ENCODE measurements at places on chromosomes 13 and 19.

DNA sequence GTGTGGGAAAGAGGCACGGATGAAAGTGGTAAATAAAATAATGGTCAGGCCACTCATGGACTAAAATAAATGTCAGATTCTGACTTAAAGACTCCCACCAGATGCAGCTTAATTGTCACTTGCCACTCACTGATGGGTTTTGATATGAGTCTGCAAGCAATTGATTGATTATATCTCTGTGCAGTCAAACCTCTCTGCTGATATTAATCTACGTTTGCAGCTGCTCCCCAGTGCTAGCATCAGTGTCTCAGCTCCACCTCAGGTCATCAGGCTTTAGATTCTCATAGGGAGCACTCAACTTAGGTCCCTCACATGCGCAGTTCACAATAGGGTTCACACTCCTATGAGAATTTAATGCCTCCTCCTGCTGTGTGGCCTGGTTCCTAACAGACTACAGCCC lies 195.3 kb downstream of the B3GLCT start:
- DNase-seq = no peak

DNA sequence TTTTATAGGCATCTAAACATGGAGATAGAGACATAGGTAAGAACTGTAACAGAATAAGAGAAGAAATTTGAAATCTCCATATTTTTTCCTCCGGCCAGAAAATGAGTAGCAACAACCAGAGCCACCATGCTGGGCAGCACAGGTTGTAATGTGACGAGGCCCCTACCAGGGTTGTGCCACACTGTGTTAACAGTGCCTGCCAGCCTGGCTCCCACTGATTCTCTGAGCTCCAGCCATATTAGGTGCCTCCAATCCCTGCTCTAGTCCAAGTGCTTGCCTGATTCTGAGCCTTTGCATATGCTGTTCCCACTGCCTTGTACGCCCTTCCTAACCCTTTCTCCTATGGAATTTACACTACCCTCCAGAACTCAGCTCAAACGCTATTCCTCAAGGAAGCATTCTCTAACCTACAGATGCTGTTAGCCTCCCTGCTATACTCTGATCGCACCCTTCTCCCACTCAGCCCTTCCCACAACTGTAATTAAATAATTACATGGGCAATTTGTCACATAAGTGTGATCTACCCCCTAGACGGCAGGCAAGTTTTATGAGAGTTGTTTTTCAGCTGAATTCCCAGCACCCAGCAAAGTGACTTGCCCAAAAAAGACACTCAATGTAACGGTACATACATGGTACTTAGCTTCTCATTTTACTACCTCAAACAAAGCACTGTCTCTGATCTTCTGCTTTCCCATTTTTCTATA lies 37.6 kb upstream of the STARD13 start:
- no peak for DNase-seq

DNA sequence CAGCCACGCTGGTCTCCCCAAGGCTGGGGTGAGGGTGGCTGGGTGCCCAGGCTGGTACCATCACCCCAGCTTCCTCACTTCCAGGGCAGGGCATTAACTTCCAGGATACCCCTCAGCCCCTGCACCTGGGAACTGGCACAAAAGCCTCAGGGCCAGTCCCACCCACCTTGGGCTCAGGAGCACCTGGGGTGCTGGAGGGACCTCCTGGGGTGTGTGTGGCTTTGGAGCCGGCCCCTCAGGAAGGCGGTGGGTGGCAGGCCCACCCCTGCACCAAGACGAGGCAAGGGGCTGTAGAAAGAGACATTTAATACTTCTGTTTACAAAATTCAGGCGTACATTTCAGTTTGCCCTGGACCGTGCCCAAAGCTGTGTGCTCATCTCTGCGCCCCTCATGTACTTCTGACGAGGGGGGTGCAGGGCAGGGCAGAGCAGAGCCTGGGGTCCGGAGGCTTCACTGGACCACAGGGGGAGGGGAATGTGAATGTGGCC lies 16.8 kb downstream of the MPND start:
- no peak for DNase-seq

- no peak for DNase-seq
Observed at GRCh38 chr13:74250738-74251190, 116.6 kb upstream of the KLF12 start.

GRCh38 chr19:2392366-2392765 lies 32.3 kb downstream of the TMPRSS9 start:
- no peak for DNase-seq

- DNase-seq = no peak
Observed at GRCh38 chr19:33309826-33310225, 7.5 kb upstream of the CEBPA start.

DNA sequence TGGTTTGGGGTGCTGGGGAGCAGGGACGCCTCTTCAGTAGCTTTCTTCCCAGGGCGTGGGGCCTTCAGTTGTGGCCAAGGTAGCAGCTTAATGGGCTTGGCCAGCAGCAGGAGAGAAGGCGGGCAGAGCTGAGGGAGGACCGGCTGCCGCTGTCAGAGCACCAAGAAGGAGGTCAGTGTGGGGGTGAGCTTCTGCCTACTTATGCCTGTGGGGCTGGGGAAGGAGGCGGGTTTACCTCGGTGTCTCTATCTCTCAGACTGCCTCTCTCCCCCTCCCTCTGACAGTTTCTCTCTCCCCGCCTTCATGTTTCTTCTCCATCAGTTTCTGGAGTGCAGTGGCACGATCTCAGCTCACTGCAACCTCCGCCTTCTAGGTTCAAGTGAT lies at the start of gene CAPN12:
Gene CAPN12, minus strand, starts transcription at position 177 of the 384 bp plus-strand sequence. CDS start 309 bp downstream, outside the sequence.
- no peak for DNase-seq
